ENCODE measurements at places on chromosomes 5 and 9.

GRCh38 chr5:57693488-57694305 is 211.1 kb upstream of the ACTBL2 start:
- DNase-seq, result no peak

- DNase-seq, result no peak
Measured at GRCh38 chr5:98755406-98755805, 18.1 kb upstream of the RGMB start.

GRCh38 chr5:76404223-76405211 is 1.4 kb downstream of the IQGAP2 start:
- no peak for DNase-seq

- DNase-seq, result no peak
Measured at GRCh38 chr9:38421498-38422211, 2.6 kb downstream of the IGFBPL1 start.

DNA sequence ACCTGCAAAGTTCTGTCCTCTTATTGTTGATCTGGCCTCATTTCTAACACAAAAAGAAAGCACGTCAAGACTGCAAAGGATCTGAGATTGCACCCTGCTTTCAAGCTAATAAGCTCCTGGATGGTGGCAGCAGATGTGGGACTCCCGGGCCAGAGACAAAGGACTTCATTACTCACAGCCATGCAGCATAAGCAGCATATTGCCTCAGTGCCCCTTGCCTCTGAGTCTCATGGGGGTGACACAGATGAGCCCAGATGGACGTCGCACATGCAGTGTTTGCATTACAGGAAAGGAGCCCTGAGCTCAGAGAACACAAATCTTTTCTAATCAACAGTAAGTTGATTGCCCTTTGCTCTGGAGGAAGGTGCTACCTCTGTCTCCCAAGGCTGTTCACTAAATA is 105.0 kb downstream of the SLC28A3 start:
- DNase-seq, result no peak

- no peak for DNase-seq
Measured at GRCh38 chr5:135492319-135492626, 40.1 kb upstream of the TIFAB start.

DNA sequence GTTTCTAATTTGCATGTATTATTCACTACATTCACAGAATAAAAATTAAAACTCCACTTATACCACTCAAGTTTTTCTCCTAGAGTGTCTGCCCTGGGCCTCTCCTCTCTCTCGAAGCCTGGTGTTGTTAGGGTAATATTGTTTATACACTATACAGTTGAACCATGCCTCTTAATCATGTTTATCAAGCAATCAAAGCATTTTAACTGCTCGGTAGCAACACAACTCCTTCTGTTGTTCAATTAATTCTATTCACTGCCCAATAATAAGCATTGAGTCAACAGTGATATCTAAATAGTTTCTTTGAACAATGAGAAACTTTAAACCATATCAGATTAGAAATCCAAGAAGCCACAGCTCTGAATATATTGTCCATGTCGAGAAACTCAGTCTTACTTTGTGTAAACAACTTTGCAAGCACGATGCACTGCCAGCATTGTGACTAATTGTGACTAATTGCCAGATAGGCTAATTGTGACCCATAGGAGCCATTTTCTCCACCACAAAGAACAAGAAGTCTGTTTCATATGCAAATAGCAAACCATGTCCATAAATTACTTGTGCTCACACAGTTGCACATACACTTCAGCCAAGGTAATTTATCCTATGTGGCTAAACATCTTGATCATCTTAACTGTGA is at the start of gene DNAH5:
Gene DNAH5, minus strand, starts transcription at position 129 of the 640 bp plus-strand sequence. CDS start 250 bp downstream, outside the sequence.
- DNase-seq, result no peak

DNA sequence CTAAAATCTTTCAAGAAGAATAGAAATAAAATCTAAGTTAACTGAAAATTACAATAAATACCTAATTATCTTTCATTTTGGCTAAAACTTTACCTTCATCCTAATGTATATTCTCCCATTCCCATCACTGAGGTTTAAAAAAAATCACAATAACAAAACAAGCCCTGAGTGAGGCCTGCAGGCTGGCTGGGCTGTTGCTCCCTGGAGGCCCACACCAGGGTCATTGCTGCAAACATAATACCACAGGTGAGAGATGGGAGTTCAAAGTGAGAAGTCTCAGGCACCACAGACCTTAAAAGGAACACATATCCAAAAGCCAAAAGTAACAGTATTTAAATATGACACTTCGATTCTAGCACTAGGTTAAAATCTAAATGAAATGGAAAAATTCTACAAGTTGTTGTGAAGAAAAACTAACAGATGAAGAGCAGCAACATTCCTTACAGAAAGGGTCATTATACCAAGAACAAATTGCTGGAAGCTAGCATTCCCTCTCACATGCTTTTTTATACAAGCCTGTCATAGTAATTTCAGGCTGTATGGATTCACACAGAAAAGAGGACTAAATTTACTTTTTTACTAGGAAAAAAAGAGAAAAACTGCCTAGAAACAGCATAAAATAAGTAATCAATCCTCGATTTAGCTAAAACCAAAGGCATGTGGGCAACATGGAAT is 57.8 kb downstream of the AUH start:
- no peak for DNase-seq

- no peak for DNase-seq
Measured at GRCh38 chr9:89984214-89984613, 379.4 kb downstream of the GADD45G start.

GRCh38 chr5:2332521-2332920 is 419.0 kb downstream of the IRX2 start:
- DNase-seq, result no peak

DNA sequence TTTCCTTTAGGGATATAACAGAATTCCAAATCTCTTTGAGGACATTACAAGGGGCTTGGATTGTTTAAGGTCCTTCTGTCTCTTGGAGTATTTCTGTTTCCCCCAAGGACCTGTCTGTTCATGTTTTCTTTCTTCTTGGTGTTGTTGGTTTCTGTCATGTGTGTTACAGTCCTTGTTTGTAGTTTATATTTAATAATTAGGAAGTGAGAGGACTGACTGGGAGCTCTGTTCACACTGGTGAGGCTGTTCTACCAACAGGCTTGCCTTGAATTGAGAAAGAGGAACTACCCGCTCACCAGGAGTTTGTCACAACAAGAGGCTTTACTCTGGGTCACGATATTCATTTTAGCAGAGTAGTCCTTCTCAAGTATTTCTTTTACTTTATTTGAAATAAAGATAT is 119.2 kb upstream of the SV2C start:
- DNase-seq, result no peak

- no peak for DNase-seq
Measured at GRCh38 chr5:109903061-109903460, 213.3 kb downstream of the MAN2A1 start.

DNA sequence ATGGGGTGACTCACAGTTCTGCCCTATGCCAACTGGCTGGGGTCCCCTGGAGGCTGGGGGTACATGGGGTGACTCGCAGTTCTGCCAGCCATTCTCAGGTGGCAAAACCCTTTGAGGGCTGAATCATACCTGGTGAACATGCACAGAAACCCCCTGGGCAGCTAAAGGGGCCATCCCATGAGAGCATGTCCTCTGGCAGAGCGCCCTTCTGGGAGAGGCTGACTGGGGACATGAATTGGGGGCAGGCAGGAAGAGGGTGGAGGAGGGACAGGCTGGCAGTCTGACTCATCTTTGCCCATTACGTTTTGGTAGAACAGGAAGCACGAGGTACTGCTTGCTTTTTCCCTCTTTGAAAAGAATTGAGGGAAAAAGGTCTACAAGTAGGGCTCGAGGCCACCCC is 16.7 kb downstream of the TRAF1 start:
- DNase-seq, result no peak

Data from cortex of kidney (tissue), 1 donor.